Activated T-helper 1 cell treated with Interleukin-2 at 50 U/mL for 16 hours (primary cell): ENCODE measurements at places on chromosomes 2 and 18.

DNA sequence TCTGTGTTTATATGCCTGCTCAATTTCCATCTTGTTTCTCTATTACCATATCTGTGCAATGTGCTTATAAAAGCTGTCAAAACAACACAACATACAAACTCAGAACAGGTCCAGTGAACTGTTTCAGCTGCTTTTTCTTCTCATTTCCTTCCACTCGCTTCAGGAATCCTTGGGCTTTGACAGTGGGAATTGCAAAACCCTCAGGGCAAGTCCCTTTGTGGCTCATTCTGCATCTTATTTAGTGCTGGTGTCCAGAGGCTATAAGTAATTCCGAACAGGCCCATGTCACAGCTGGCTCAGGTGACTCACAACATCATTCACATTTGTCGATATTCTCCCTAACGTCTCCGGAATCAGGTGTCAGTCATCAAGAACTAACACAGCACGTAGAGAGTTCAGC, 309.9 kb upstream of the ZNF521 start:
- no peak for DNase-seq

DNA sequence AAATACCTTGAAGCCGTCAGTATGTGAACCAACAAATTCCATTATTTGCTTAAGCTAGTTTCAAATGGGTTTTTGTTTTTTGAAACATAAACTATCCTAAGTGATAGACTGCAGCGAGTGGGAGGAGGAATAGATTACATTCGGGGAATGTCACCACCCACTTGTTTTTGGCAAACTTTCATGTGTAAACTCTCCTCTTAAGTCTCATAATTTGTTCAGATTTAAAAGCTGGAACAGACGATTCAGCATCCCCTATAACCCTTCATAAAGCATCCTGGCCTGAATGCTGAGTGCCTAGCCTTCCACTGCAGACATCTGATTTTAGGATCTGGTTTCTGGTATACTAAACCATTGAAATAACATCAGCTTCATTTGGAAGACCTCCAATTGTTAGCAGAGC, 51.0 kb downstream of the CPO start:
- DNase-seq = no peak

DNA sequence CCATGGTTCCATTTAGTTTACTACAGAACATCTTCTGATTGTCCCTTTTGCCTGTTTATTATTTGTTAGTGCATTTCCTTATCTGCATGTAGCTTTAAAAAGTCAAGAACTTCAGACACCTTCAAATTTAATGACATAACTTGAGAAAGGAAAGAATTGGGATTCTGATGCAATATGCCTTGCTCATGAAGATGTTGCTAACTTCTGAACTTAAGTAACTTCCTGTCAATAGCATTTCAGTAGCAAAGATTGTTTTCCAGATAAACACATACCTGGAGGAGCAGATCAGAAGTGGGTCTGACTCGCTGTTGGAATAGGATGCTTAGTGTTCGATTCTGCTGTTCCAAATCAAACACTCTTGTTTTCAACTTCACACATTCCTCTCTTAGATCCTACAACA, 190.2 kb upstream of the LYPD1 start:
- no peak for DNase-seq

DNA sequence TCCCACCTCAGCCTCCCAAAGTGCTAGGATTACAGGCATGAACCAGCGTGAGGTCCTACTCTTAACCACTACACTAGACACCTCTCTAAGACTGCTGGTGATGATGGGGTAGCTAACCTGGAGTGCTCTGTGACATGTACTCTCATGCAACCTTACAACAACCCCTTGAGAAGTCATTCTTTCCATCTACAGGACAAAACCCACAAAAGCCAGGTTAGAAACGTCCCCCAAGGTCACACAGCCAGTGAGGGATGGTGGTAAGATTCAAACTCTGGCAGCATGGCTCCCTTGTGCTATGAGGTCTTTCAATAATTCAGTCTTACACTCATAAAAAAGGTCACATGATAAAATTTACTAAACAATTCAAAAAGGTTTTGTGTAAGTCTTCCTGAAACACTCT, 94.8 kb upstream of the SERTAD2 start:
- no peak for DNase-seq

DNA sequence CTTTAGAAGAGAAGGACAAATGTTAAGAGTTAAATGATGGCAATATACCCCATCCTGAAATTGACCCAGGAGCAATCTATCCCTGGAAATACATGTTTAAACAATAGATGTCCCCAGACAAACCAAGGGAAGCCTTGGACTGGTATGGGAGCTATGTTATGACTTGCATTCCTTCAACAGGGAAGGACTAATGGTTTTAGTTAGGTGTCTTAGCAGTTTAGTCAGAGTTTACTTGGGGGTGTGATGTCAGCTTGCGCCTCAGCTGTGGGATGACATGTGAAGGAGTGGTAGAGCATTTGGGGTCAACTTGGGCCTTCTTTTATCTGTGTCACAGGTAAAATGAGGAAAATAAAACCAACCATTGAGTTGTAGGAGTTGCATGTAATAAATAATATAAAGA, 36.8 kb downstream of the SPC25 start:
- DNase-seq = no peak

- DNase-seq = no peak
Measured at GRCh38 chr18:36665952-36666351, 162.8 kb downstream of the TPGS2 start.

GRCh38 chr2:95353055-95353575, 49.4 kb upstream of the FAHD2A start:
- no peak for DNase-seq

GRCh38 chr2:147149575-147150240, 695.1 kb upstream of the ACVR2A start:
- DNase-seq = no peak

DNA sequence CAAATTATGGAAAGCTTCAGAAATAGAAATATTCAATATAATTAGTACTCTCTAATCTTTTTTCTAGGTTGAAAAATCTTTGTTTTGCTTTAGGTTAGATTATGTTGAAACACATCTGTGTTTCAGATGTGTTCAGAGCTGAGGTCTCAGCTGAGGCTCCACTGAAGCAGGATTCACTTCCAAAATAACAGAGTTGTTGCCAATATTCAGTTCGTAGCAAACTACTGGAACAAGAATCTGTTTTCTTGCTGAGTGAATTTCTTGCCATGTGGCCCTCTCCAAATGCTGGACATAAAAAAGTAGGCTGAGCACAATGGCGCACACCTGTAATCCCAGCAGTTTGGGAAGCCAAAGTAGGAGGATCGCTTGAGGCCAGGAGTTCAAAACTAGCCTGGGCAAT, 8.7 kb downstream of the PHOSPHO2 start:
- no peak for DNase-seq

GRCh38 chr2:221716426-221717303, 144.6 kb upstream of the EPHA4 start:
- no peak for DNase-seq

- DNase-seq = no peak
Measured at GRCh38 chr2:56803596-56803995, 619.8 kb downstream of the CCDC85A start.

GRCh38 chr2:144682248-144682647, 162.3 kb upstream of the ZEB2 start:
- no peak for DNase-seq

DNA sequence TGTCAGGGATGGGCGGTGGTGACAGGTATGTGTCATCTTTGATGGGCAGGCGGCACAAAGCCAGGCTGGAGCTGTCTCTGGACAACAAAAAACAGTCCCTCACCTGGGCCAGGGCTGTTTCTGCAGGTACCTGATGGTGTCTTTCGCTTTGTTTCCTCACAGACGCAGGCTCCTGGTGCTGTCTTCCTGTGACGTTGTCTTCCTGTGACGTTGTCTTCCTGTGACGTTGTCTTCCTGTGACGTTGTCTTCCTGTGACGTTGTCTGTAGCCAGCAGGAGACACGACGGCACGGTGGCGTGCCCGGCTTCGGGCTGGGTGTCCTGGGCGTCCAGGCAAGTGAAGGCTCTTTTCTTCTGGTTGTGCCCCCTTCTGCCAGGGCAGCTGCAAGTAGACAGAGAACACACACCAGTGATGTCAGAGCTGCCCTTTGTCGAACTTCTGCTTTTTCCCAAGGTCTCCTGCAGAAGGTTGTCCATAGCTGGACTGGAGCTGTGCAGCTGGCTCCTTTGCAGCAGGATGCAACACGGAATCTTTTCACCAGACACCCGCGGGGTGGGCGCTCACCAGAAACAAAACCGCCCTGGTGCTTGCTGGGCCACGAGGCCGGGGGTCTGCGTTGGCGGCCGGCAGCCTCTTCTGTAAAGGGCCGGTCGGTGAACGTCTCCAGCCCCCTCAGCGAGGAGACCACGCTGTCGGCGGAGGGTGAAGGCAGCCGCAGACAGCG, 21.1 kb downstream of the GPR35 start:
- no peak for DNase-seq

DNA sequence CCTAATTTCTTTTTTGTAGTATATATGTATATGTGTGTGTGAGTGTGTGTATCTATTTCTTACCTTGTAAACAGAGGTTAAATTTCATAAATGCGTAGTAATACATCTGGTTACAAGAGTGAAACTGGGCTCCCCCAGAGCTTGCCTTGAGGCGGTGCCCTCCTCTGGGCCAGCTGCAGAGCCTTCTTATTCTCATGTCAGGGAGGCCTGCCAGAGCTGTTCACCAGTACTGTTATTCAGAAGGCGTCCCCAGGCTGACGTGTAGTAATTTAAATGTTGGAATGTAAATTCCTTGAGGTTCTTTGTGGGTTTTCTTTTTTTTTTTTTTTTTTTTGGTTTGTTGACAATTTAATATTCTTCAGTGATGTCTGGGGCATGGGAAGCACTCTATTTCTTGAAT, 11.2 kb downstream of the COPS8 start:
- DNase-seq = no peak

GRCh38 chr2:241095594-241096290, 6.3 kb downstream of the MTERF4 start:
- peak; percentile 43 for DNase-seq

DNA sequence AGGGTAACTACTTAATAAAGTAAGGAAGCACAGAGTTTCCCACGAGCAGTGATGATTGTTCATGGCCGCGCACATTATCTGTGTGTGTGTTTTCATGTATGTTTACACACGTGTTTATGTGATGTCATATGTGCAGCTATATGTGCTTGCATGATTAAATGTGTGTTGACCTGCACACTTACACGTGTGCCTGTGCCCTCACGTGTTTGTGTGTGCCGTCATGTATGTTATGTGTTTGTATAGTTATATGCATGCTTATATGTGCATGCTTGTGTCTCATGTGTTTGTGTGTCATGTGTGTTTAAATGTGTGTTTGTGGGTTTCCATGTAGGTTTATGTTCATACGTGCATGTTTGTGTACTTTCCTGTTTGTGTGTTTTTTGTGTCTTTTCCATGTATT, 782.3 kb downstream of the GALR1 start:
- no peak for DNase-seq

- DNase-seq = no peak
Measured at GRCh38 chr2:20370191-20370590, 19.5 kb upstream of the PUM2 start.

DNA sequence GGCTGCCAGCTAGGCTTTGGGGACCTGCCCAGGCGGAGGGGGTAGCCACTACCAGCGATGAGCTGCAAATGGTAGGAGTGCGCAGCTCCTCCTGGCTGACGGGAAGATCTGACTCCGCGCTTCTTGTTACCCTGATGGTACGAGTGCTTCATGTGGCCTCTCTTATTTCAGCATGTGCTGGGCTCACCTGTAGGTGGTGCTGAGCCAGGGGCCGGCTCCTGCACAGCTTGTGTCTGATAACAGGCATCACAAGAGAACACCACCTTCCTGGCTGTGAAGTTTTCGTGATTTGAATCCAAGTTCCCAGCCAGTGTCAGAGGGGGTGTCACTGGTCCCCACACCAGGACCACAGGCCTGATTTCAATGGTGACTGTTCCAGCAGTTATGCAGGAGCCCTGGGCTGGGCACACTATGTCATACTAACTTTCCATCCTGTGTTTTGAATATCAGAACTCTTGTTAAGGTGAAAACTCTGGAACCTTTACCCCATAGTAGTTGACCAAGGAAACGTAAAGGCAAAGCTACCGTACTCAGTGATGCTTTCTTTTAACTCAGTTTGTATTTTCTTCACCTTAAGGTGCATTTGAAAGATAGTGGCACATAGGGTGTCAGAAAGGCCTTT, 28.0 kb downstream of the APCDD1 start:
- DNase-seq = no peak

DNA sequence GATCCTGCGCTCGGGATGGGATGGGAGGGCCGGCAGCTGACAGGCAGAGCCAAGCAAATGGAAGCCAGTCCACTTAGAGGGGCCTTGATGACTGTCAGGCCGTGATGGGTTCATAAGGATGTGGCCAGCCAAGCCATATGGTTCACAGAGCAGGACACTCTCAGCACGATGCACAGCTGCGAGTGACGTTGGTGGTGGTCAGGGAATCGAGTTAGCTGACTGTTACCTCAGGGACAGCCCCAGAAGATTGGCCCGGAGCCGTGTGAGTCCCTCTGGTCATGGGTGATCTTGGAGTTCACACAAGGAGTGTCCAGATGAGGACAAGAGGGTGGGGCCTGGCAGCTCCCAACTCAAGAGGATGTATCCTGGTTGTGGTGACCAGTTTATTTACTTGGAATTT, 70.2 kb downstream of the TPGS2 start:
- no peak for DNase-seq

DNA sequence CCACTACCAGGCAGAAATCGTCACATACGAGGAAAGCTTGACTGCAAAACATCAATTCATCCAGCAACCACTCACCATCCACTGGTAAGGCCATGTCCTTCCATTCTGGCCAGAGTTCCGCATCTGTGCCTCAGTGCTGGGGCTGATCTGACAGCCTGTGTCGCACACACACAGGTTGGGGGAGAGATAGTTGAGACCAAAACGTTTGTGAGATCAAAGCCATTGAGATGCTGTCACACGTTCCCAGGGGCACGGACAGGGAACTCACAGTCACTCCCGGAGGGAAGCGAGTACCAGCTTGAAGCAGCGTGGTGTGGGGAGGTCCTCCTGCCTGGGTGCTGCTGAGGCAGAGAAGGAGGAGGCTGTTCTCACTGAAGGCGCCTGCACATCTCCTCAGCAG, 458.5 kb upstream of the SALL3 start:
- no peak for DNase-seq

DNA sequence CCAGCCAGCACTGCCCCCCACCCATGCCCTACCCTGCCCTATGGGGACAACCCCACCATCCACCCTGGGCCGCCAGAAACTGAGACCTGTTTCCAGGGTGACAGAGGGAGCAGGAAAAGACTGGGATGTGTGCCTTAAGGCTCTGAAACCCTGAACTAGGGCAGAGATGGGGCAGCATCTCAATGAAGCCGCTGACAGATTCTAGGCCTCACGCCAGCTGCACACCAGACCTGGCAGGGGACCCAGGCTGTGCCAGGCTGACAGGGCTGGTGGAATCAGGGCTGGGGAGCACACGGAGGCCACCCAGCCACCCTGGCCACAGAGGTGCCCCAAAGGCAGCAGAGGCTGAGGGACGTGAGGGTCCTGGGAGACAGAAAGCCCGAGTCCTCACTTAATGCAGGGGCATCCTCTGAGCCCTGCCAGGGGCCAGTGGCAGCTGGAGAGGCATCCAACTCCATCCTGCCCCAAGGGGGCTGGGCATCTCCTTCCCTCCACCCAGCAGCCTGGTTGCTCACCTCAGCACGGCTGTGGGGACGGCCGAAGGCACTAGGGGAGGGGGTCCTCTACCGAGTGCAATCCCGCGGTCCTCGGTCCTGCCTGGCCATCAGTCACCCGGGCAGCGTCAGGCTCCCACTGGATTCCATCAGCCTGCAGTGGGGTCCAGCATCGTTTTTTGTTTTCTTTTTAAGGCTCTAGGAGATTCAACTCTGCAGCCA, 169.2 kb downstream of the ZFP36L2 start:
- no peak for DNase-seq

GRCh38 chr2:231676243-231676642, 32.1 kb upstream of the PTMA start:
- no peak for DNase-seq
